ENCODE measurements at places on chromosomes 4 and X. TPM values are rescaled to one million over a fixed set of nuclear protein-coding genes. Genes with fewer than 3 reads are reported as not detected.

CFI gene
- total RNA-seq: not detected

RAB33B gene
- total RNA-seq: 19.1 TPM

GRCh38 chrX:153886915-153887314, 942 bp upstream of the L1CAM start:
- peak; percentile 63 for DNase-seq

PPM1K gene
- 11.7 TPM for total RNA-seq

HHIP gene
- total RNA-seq: 2.5 TPM

DNA sequence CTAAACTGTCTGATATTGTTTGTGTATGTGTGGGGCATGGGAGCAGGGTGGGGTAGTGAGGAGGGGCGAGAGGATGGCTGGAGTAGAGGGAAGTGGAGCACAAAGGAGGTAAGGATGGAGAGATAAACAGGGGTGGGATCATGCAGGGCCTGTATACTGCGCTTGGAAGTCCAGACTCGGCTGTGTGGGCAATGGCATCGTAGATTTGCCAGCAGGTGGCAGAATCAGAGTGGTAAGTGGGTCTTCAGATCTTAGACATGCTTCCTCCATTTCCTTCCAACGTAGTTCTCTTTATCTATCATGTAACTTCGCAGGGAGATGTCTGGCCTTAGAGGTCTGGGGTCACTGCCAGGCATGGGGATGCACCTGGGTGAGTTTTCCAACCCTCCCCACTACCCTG, 155.5 kb downstream of the PDGFRA start:
- peak; percentile 31 for DNase-seq

F8A2 gene
- not detected for total RNA-seq

- no peak for DNase-seq
These were observed 14.9 kb downstream of the RASL11B start for GRCh38 chr4:52877036-52877435.

DNA sequence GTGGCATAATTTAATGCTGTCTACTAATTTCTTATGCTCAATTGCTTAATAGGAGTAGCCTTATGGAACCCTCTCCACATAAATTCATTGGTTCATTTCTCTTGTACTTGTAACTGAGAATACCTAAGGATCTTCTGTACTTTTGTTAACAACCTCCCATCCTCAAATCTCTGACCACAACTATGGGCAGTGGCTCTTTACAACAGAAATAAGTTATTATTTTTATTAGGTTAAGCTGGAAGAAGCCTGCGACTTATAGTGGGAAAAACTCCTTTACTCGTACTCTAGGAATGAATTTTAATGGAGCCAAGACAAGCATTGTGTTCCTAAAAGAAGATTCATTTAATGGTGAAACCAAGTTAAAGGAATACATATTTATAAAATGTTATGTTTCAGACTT, 337.1 kb upstream of the CTSO start:
- DNase-seq: no peak

KDM6A gene
- 102 TPM for total RNA-seq

DNA sequence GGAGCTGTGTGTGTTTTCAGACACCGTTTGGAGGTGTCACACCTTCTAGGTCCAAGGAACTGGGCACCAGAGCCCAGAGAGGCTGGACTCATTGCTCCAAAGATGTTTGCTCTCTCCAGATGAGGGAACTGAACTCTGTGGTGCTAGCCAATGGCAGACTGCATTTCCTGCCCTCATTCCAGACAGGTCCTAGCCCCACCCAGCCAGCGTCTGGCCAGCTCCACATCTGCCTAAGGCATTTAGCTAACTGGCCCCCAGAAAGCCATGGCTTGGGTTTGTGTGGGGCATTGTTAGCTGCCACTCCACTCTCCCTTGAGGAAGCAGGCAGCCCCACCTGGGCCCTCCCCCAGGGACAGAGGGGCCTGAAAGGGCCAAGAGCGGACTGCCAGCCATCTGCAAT, 11.4 kb downstream of the FGD1 start:
- peak; percentile 39 for DNase-seq

GRCh38 chr4:41611881-41612871, 74.2 kb downstream of the LIMCH1 start:
- peak; percentile 68 for DNase-seq

GRCh38 chr4:183540410-183541009, 35.7 kb downstream of the ING2 start:
- peak; percentile 17 for DNase-seq
